ENCODE measurements at places on chromosomes 7 and 10. TPM values are rescaled to one million over a fixed set of nuclear protein-coding genes. Genes with fewer than 3 reads are reported as not detected.
A peak's percentile ranks its signal among the peaks of the same experiment; 100 is the strongest.

Gene TSPAN33
- total RNA-seq, result 4.5 TPM

Gene ZNF117
- 100 TPM for total RNA-seq

Gene MUC3A
- total RNA-seq, result 1.6 TPM

Gene CLCN1
- 0.18 TPM for total RNA-seq

Gene AVPI1
- total RNA-seq, result 16.8 TPM

Gene NYAP1
- 0.52 TPM for total RNA-seq

Gene VWDE
- 0.68 TPM for total RNA-seq

DNA sequence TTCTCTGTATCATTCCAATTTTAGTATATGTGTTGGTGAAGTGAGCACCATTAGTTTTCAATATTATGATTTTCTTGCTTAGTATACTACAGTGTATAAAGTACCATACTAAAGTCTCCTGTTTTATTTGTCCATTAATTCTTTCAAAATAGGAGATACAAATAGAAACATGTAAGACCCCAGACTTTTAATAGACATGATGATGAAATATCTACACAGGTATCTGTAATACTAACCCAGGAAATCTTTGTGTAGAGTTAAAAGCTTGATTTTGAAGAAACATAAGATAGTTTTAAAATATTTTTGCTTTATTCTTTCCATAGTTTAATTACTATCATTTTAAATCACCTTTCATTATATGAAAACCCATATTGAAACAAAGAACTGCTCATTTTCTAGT is 133.8 kb upstream of the WNT16 start:
- no peak for DNase-seq

DNA sequence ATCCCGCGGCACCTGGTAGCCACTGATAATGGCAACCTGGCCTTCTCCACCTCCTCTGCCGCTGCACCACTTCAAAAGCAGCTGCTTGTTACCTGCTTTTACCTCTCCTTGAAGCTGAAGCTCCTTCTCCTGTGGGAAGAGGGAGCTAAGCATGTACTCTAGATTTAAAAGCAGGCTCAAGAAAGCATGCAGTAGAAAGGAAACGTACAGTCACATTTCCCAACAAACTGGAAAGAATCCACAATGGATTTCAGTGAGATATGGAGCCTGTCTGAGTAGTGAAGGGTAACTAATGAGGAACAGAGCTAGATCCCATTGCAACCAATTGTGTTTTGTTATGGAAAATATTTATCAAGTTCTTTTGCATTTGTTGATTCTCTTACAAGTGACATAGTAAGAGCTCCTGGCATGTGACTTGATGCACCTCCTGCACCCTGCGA is 457.4 kb upstream of the GALNT17 start:
- no peak for DNase-seq

DNA sequence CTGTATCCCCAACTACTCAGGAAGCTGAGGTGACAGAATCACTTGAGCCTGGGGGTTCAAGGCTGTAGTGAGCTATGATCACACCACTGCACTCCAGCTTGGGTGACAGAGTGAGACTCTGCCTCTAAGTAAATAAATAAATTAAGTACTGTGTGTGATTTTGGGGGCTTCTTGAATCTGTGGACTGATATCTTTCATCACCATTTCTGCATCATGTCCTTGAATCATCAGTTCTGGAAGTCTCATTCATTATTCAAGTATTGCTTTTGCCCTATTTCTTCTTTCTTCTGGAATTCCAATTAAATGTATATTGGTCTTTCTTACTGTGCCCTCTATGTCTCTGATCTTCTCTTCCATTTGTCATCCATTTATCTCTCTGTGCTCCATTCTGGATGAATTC is 46.7 kb upstream of the OPN4 start:
- DNase-seq, result no peak

DNA sequence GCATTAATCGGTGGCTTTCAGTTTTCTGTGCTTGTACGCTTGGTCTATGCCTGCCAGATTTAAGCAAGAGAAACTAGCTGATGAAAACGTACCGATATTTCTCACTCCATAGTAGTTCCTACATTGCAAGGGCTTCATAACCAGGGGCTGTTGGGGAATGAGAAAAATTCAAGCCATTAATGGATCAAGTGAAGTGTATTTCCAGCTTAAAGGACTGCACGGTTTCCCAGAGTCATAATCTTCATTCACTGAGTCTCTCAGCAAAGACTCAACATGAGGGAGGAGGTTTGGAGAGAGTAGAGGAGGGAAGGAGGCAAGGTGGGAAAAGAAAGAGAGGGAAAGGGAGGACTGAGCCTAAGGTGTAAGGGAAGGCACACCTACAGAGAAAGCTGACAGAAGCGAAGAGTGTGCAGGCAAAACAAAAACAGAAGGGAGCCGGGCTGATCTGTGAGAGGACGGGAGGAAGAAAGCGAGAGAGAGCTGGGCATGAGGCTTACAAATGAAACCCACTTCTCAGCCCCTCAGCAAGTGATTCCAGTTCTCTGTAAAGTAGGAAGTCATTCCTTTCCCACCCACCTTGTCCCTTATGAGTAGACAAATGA is 625 bp downstream of the GIMAP2 start:
- no peak for DNase-seq

DNA sequence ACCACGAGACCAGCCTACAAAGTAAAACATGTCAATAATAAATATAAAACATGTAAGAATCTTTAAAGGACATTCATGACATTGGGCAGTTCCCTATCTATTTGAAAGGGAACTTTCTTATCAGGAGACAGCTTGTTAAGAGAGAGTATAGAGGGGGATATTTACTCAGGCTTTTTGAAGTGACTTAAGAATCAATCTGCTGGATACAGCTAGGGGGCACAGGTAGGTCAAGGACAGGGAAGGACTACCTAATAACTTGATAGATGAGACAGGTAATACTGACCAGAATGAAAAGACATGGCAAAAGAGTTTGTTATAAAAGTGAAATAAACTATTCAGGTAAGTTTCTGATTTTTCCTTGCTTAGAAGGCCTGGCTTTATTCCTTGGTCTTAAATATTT is 21.8 kb upstream of the LRRD1 start:
- DNase-seq, result no peak

DNA sequence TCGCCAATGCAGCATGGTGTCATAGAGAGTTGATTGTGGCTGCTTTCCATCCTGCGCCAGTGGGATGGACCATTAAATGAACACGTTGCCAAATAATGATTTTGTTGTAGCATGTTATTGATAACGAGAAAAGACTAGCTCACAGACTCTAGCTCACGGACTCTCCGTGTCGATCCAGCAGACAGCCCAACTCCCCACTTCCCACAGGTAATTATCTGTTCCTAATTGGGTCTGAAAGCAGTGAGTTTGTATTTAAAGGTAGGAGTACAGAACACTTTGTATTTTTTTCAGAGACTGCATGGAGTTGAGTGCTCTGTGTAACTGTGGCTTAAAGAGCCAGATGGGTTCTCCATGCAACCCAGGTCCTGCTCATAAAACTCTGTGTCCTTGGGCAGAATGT is 1250.5 kb downstream of the TYW1 start:
- DNase-seq, result no peak

DNA sequence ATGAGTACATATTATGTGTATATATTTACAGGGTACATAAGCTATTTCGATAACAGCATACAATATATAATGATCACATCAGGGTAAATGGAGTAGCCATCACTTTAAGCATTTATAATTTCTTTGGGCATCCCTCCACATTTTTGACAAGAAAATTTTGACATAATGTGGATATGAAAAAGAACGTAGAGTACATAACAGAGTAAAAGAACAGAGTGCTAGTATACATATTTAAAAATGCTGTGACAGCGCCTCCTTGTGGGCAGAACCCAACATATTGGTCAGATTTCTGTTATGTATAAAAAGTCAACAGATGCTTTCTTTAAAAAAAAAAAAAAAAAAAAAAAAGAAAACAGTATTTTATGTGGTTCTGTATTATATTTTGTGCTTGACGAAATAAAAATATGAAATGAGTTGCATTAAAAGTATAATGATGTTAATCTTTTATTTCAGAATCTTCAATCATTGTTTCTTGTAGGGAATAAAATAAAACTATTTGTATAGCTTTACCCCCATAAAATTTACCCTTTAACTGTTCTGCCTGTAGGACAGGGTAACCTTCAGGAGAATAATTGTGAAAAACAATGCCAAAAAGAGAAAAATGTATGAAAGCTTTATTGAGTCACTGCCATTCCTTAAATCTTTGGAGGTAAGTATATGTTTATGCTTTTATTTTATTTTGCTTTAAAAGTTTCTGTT is 18.3 kb upstream of the HBP1 start:
- DNase-seq, result peak; percentile 84

- DNase-seq, result peak; percentile 88
Observed at GRCh38 chr10:14333606-14334005, 2.9 kb upstream of the FRMD4A start.

GRCh38 chr7:2821161-2821841 is 22.8 kb downstream of the GNA12 start:
- peak; percentile 36 for DNase-seq

GRCh38 chr10:84755311-84755710 is 426.9 kb downstream of the CCSER2 start:
- no peak for DNase-seq

DNA sequence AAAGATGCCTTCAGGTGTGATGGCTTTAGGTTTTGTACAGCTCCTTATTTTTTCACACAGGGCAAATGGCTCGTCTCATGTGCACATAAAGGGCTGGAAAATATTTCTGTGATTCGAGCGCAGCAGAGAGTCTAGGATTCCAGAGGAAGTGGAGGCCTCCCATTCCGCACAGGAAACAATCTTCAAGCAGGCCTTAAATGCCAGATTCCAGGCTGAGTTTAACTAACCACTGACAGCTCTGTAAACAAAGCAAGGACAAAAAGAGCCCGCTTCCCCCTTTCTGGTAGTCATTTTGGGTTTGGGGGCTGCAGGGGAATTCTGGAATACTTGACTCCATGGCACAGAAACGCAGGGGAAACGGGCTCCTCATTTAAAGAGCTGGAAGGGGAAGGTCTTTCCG is 87.2 kb downstream of the CALD1 start:
- DNase-seq, result peak; percentile 77

- DNase-seq, result no peak
Observed at GRCh38 chr10:58956926-58957325, 219.5 kb upstream of the PHYHIPL start.

- DNase-seq, result peak; percentile 58
Observed at GRCh38 chr7:112414855-112415490, 35.3 kb upstream of the IFRD1 start.

DNA sequence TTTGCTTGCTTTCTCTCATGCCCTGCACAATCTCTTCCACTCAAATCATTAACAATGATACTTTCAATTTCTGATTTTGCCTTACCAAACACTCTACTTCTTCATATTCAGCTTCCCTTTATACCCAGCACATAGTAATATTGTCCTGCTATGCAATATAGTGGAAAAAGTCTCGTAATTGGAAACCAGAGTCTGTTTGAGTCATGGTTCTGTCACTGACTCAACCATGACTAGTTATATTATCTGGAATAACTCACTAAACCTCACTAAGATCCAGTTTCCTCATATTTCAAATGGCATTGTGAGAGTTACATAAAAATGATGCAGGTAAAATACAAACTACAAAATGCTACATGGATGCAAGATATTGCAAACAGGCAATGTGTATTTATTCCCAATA is 98.5 kb upstream of the LRRTM3 start:
- DNase-seq, result no peak

DNA sequence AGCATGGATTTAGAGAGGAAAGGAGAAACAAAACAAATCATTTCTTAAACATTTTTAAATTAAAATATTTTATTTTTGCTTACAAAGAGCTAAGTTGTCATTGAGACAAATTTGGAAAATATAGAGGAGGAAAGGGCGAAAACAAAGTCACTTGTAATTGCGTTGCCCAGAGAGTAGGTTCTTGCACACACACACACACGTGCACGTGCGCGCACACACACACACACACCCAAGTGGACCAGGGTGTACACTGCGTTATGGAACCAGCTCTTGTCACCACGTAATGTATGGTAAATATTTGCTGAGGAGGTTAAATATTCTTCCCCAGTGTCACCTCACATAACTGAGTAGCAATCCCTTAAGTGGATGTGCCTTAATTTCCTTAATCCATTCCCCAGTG is 21.6 kb downstream of the SHH start:
- no peak for DNase-seq

DNA sequence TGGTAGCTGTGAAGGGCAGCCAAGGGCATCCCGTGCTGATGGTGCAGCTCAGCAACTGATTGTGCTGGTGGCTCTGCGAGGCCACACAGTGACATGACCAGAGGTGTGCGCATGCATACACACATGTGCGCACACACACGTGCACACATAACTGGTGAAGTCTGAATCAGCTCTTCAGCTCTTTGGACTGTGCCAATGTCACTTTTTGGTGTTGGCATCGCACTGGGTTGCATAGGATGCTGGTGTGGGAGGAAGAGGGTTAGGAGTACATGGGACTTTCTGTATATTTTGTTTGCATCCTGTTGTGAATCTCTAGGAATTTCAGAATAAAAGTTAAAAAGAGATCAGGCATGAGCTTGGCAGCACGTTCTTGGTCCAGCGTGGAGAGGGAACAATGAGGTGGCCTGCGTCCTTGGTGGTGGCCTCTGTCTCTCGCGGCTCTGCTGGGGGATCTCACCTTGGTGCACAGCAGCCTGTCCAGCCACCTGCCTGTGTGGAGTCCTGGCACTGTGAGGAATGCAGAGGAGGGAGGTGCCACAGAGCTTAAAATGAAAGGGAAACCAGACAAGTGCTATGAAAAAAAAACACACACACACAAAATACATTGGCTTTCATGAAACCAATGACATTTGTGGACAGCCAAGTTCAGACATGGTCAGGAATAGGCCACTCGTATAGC is 124.0 kb downstream of the TRRAP start:
- DNase-seq, result no peak

- no peak for DNase-seq
Observed at GRCh38 chr7:127824682-127825081, 172.7 kb downstream of the SND1 start.

DNA sequence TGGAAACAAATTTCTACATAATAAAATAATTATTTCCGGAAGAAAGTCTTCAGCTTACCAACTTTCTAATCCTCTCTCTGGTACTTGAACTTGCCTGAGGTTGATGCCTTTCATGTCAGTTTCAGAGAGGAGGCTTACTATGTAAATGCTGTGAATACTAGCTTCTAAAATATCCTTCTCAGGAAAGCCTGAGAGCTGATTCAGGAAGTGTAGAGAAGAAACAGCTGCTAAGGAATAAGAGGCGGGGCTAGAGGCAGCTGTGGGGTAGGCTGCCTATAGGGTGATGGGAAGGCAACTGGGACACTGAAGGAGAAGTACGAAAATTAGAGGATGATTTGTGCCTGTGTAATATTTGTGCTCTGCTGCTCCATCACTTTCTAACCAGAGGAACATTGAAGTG is 69.3 kb downstream of the AVL9 start:
- peak; percentile 61 for DNase-seq

Data from lung (tissue), 17 donors.